ENCODE measurements at places on chromosomes 11 and 22. TPM values are rescaled to one million over a fixed set of nuclear protein-coding genes. Genes with fewer than 3 reads are reported as not detected.

DNA sequence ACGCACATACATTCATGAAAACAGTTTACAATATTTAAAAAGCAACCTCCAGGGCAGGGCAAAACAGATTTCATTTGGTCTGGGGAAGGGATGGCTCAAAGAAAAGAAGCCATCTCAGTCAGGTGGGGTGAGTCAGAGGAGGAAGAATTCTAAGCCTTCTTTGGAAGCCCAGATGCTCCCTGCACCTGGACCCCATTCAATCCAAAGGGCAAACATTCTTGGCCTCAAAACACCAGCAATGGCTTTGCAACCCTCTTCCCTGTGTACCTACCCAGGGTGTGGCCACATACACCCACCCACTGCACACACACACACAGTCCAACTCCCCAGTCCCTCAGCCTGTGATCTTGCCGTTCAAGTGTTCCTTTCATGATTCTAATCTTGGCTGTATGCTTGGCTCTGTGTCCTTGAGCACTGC, 2.0 kb downstream of the KCNE3 start:
- H3K36me3 ChIP-seq, result no peaks in the 10 kb centered on the region
- peak; percentile 73 for DNase-seq
- H3K27me3 ChIP-seq, result no peaks in the 10 kb centered on the region
- H3K27ac ChIP-seq, result peak overlapping the region; percentile 38
- H3K4me1 ChIP-seq, result peaks cover 44% of the 10 kb centered on the region
- H3K4me3 ChIP-seq, result no peak overlapping the region

Gene IL17REL
- 1.9 TPM for total RNA-seq

GRCh38 chr11:76616676-76617552, 53.6 kb downstream of the LRRC32 start:
- DNase-seq, result no peak
- no peak overlapping the region for H3K4me3 ChIP-seq
- H3K4me1 ChIP-seq, result peaks cover 16% of the 10 kb centered on the region
- no peak overlapping the region for H3K27ac ChIP-seq

- no peak overlapping the region for H3K27ac ChIP-seq
- DNase-seq, result no peak
- peaks cover 13% of the 10 kb centered on the region for H3K4me1 ChIP-seq
Measured at GRCh38 chr22:31615491-31615860, 46.5 kb downstream of the PISD start.

GRCh38 chr11:44645827-44646226, 80.4 kb downstream of the CD82 start:
- no peaks in the 10 kb centered on the region for H3K36me3 ChIP-seq
- no peak for DNase-seq
- peaks cover 79% of the 10 kb centered on the region for H3K27me3 ChIP-seq

- H3K27me3 ChIP-seq, result no peaks in the 10 kb centered on the region
- no peak for DNase-seq
- H3K4me3 ChIP-seq, result no peak overlapping the region
- no peaks in the 10 kb centered on the region for H3K4me1 ChIP-seq
- no peaks in the 10 kb centered on the region for H3K36me3 ChIP-seq
Measured at GRCh38 chr11:15940462-15941205, 415.7 kb downstream of the SOX6 start.

Gene CECR2
- 0.60 TPM for total RNA-seq

DNA sequence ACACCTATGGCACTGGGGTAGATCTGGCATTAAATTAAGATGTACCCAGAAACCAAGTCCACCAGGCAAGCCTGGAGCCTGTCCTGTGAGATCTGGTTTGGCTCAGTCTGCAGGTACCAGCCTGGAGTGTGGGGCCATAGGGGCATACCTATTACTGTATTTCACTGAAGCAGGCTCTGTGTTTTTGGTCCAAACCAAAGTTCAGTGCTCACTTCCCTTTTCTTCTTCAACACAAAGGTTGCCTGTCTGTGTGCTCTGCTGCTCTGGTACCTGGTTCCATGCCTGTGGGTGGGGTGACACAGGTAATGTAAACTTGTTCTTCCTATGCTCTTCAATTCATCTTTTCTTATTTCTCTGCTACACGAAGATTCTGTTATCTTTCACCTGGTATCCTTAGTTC, 19.8 kb upstream of the GLYATL2 start:
- H3K4me3 ChIP-seq, result no peak overlapping the region
- no peak overlapping the region for H3K27ac ChIP-seq
- DNase-seq, result no peak
- no peaks in the 10 kb centered on the region for H3K27me3 ChIP-seq
- no peaks in the 10 kb centered on the region for H3K4me1 ChIP-seq

GRCh38 chr11:76995081-76995576, 39.1 kb upstream of the B3GNT6 start:
- no peaks in the 10 kb centered on the region for H3K27me3 ChIP-seq
- no peak overlapping the region for H3K4me3 ChIP-seq
- H3K27ac ChIP-seq, result no peak overlapping the region
- no peak for DNase-seq
- H3K4me1 ChIP-seq, result no peaks in the 10 kb centered on the region

- no peaks in the 10 kb centered on the region for H3K36me3 ChIP-seq
- H3K27ac ChIP-seq, result no peak overlapping the region
- no peaks in the 10 kb centered on the region for H3K27me3 ChIP-seq
- no peak for DNase-seq
- no peaks in the 10 kb centered on the region for H3K4me1 ChIP-seq
Measured at GRCh38 chr22:49638788-49639187, 188.9 kb downstream of the BRD1 start.

Gene GP1BB
- 1.5 TPM for total RNA-seq

GRCh38 chr22:43267332-43267980, 75.7 kb downstream of the SCUBE1 start:
- H3K4me3 ChIP-seq, result no peak overlapping the region
- no peak for DNase-seq
- H3K27me3 ChIP-seq, result peaks cover 29% of the 10 kb centered on the region
- H3K36me3 ChIP-seq, result no peaks in the 10 kb centered on the region
- H3K27ac ChIP-seq, result no peak overlapping the region

DNA sequence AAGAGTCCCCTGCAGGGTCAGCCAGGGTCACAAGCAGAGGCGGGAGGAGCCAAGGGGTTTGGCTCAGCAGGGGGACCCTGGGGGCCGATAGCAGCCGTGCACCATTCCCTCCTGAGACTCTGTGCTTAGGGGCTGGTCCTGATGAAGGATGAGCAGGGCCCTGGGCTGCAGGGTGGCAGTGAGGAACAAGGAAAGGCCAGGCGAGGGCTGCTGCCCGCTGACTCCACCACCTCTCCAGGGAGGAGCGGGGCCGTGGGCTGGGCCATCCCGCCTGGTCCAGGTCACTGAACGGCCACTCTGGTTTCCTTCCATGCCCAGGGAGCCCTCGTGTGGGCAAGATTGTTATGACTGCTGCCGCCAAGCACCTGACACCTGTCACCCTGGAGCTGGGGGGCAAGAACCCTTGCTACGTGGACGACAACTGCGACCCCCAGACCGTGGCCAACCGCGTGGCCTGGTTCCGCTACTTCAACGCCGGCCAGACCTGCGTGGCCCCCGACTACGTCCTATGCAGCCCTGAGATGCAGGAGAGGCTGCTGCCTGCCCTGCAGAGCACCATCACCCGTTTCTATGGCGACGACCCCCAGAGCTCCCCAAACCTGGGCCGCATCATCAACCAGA, 9.2 kb upstream of the NDUFS8 start:
- peak; percentile 60 for DNase-seq
- no peaks in the 10 kb centered on the region for H3K27me3 ChIP-seq
- no peaks in the 10 kb centered on the region for H3K36me3 ChIP-seq
- no peak overlapping the region for H3K4me3 ChIP-seq
- H3K4me1 ChIP-seq, result no peaks in the 10 kb centered on the region

- no peak overlapping the region for H3K27ac ChIP-seq
- H3K27me3 ChIP-seq, result peaks cover 7% of the 10 kb centered on the region
- no peaks in the 10 kb centered on the region for H3K4me1 ChIP-seq
- H3K4me3 ChIP-seq, result no peak overlapping the region
- DNase-seq, result no peak
Measured at GRCh38 chr22:22836635-22837034, 51.0 kb upstream of the IGLL5 start.
